Pancreas (tissue), 10 donors: ENCODE measurements at places on chromosomes 3 and 15. TPM values are rescaled to one million over a fixed set of nuclear protein-coding genes. Genes with fewer than 3 reads are reported as not detected.
A peak's percentile ranks its signal among the peaks of the same experiment; 100 is the strongest.

The ANKRD63 gene
- polyA plus RNA-seq: not detected

DNA sequence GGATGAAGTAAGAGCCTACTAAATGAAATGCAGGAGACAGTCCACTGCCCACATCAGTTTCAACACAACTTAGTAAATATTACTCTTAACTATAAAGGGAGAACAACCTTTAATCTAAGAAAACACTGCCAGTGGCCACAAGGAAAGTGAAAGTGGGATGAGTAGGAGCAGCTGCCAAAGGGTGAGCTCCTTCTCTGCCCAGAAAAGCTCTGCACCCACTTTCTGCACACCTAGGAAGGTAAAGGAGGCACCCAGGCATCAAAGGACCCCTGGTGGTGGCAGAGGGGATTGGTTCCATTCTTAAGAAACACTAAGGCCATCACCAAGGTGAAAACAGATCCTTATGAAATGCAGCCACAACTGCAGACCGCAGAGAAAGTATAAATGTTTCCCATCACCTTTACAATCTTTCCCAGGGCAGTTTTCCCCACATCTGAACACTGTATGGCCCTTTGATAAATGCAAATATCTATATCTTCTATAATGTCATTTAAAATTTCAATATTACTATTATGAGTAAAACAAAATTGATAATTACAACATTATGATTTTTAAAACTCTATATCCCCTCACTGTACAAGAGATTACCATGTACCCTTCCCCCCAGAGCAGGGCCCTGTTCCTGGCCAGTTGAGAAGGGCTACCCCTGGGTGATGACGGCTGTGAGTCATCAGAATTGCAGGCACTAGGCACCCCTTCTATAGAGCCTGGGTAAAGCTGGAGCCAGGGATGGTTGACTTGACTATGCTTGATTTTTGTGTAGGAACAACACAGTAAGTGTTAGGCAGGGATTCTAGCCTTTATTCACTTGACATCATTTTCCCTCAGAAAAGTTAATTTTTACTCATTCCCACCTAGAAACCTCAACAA lies 92.0 kb downstream of the SNRK start:
- DNase-seq: peak; percentile 48

DNA sequence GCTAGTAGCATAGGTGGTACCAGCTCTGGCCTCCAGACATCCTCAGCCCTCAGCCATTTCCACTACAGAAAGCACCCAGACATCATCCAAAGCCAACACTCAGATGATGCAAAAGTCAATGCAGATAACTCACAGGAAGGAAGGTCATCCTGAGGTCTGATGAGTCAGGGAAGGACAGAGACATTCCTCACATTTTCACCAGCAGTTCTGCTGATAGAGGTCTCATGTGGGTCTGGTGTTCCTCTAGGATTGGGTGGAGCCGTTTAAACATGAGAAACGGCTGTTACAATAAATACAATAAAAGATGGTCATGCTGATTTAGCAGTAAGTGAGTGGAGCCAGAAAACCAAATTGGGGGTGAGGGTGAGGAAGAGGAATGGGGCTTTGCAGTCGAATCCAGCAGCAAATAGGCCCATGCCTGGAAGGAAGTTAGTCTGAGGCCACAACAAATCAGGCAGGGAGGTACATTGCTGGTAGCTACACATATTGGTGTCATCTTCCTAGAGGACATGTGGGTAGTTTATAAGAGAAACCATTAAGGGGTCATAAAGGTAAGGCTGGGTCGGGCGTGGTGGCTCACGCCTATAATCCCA lies 33.3 kb upstream of the FLNB start:
- DNase-seq: no peak

GRCh38 chr3:23668430-23668904 lies 137.3 kb upstream of the UBE2E1 start:
- DNase-seq: no peak

GRCh38 chr3:43079536-43080332 lies 26.1 kb downstream of the POMGNT2 start:
- DNase-seq: no peak

DNA sequence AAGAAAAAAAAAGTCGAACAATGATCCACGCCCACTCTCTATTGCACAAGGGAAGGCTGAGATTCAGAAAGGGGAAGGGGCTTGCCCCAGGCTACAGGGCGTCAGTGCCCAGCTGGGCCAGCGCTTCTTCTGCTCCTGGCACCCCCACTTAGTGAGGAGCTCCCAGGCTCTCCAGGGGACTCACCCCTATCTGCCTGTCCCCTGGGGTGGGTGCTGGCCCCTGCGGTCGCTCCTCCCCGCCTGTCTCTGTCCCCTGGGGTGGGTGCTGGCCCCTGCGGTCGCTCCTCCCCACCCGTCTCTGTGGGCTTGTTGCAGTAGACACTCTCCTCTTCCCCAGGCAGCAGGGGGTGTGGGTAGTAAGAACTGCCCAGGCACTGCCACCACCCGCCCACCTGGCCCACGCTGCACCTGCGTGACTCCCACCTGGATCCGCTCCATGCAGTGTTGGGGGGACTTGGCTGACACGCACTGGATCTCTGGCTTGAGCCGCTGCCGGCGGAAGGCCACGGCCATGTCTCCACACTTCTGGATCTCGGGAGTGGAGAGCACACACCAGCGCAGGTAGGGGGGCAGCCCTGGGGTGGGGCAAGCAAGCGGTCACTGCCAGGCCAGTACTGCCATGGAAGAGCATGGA lies 14.6 kb downstream of the MELTF start:
- no peak for DNase-seq

DNA sequence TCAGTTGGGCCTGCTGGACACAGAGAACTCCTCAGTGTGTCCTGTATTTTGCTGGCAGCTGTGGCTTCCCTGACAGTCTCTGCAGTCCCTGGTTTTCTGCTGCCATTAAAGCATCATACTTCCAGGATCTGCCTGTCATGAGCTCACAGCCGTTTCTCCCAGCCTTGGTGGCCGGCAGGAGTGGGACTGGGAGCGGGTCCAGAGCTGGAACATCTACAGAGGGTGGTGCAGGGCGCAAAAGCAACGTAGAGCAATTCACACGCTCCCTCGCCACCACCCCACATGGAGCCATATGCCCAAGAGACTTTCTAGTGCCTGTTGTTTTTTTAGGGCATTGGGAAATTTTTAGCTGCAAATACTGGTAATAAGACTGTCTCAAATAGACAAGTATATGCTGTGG lies 33.6 kb downstream of the ABTB1 start:
- DNase-seq: no peak
